H9 (cell line): ENCODE measurements at places on chromosomes 6 and 20. TPM values are rescaled to one million over a fixed set of nuclear protein-coding genes. Genes with fewer than 3 reads are reported as not detected.

ZHX3 gene
- total RNA-seq: 2.9 and 4.4 TPM in 2 replicates

HSPA12B gene
- 2.7 and 2.9 TPM in 2 replicates for total RNA-seq

RAET1L gene
- total RNA-seq: not detected in 2 replicates

DNA sequence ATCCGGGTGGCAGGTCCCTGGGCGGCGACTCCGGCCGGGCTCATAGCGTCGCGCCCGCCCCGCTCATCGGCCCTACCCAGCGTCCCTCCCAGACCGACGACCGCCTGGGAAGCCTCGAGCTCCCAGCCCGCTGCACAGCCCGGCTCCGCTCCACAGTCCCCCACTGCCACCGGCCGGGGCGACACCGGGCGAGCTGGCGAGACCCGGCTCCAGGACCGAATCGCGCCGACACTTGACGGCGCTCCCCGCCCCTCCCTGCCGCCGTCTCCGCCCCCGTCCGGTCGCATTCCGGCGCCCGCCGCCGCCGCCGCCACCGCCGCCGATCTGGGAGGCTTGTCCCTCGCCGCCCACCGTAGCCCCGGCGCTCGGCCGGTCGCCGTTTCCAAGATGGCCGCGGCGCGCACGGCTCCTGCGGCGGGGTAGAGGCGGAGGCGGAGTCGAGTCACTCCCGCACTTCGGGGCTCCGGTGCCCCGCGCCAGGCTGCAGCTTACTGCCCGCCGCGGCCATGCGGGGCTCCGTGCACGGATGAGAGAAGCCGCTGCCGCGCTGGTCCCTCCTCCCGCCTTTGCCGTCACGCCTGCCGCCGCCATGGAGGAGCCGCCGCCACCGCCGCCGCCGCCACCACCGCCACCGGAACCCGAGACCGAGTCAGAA lies at the start of gene MAP3K4:
TSS of gene MAP3K4 (plus strand) at position 364 of the 655 bp plus-strand sequence. CDS start at position 527, 163 bp downstream.
- DNase-seq: peak; percentile 76

DNA sequence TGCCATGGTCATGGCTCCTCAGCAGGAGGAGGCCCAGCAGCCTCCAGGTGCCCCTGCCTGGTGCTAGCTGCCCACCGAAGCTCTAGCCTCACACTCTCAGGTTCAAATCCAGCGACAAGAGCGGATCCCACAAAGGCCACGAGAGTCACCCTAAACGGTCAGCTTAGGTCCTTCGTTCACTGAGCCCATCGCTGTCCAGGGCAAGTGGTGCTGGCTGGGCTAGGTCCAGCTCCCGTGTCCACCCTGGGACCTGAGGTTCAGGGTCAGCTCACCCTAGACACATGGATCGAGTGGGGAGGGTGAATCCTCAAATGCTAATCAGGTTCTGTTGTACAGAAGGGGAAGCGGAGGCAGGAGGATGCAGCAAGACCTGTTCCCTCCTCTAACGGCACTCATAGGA lies 171.9 kb upstream of the SULF2 start:
- no peak for DNase-seq

DNA sequence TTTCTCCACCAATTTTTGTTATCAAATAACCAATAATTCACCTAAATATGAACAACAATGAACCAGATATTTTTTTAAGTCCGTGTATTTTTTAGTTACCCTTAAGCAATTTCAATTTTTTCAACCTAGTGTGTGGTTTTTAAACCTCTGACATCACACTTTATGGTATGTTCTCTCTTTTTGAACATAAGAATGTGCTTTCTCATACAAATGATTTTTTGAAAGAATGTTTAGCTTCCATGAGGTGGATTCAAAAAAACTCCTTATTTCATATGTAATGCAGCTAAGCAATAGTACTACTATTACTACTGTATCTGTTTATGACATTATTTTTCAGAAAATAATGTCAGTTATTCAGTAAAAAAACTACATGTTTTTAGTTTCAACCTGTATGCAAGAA lies 19.4 kb upstream of the MEI4 start:
- DNase-seq: no peak

DNA sequence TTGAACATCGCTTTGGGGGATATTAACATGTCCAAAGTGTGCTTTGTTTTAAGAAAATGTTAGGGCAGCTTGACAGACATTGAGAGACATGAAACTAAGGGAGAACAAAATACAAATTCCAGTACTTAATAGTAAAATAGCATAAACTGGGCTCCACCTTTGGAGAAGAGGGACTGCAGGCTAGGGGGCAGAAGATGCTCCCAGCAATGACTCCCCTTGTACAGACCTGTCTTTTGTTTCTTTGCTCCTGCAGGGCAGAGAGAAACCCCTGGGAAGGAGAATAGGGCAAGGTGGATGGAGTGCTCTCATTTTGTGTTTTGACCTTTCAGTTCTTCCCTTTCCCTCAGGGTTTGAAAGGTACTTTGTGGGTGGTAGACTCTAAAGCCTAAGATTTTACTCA lies 115.6 kb upstream of the PLCB4 start:
- DNase-seq: peak; percentile 33

DNA sequence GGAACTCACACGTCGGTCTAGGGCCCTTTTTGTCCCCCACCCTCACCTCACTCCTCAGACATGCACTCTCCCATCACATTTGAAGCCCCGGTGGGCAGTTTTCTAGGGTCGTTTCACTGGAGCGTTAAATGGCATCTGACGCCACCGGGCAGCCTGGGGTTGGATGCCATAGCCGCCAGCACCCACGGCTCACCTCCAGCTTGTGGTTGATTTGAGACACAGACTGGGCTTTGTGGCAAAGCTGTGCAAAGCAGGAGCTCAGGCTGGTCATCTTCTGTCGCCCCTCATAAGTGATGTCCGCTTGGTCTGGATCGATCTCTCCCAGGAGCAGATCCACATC lies 530 bp downstream of the GOPC start:
- DNase-seq: no peak

GRCh38 chr6:47027315-47027714 lies 14.8 kb downstream of the ADGRF1 start:
- DNase-seq: no peak

- DNase-seq: no peak
Measured at GRCh38 chr6:140036196-140036595, 661.7 kb upstream of the CITED2 start.

GRCh38 chr20:15068486-15068885 lies 731.1 kb upstream of the FLRT3 start:
- no peak for DNase-seq

- DNase-seq: no peak
Measured at GRCh38 chr6:16209539-16209938, 28.8 kb upstream of the GMPR start.
